ENCODE measurements at places on chromosomes 11 and 22.

DNA sequence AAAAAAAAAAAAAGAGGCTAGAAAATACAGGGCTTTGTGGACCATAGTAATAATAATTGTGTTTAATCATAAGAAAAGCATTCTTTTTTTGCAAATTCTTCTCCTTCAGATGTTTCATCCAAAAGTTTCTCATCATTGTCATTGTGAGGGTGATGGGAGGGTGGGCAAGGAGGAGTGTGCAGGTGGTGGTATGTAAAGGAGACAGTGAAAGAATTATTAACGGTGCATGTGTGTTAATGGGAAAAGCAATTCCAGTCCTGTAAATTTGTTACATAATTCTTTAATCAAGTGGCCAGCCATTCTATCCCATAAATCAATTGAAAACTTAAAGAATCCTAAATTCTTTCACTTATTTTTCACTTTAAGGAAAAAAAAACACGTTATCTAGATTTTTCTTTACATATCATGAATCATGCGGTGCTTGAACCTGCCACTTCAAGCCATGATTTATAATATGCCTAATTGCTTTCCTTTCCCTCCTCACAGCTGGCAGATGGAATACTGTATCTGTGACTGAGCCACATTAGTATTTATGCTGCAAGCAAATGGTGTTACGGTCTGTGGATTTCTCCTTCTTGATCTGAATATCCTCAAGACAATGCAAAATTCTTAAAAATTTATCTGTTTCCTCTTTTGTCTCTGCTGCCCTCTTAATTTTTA, 318.5 kb downstream of the JRKL start:
- DNase-seq = no peak

GRCh38 chr22:44407171-44407986, 90.7 kb downstream of the RTL6 start:
- peak; percentile 13 for DNase-seq

- no peak for DNase-seq
Observed at GRCh38 chr22:50408311-50408710, 65.2 kb downstream of the PPP6R2 start.

GRCh38 chr11:1060410-1060809, 14.3 kb upstream of the MUC2 start:
- DNase-seq = no peak

GRCh38 chr22:50114221-50115021, 24.6 kb downstream of the MOV10L1 start:
- peak; percentile 75 for DNase-seq

DNA sequence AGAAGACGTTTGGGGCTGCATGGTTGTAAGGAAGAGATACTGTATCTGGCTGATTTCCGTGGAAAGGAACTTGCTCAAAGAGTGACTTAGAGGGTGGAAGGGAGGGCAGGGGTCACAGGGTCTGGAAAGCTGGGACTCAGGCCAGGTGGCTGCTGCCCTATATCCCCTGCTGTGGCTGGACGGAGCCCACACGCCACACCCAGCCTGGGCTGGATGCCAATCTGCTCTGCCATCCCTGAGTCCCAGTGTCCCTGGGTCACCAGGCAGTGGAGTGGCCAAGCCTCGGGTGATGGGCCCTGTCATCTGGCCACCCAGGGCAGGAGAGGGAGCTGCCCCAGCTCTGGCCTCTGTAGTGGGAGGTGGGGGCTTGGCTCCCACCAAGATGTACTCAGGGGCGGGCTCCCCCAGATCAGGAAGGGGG, 26.5 kb upstream of the KRTAP5-7 start:
- DNase-seq = no peak

GRCh38 chr11:3030289-3031070, 26.7 kb downstream of the CARS1 start:
- DNase-seq = no peak
